Left renal cortex interstitium (tissue), 4 donors: ENCODE measurements at places on chromosomes 2 and 18. TPM values are rescaled to one million over a fixed set of nuclear protein-coding genes. Genes with fewer than 3 reads are reported as not detected.

DNA sequence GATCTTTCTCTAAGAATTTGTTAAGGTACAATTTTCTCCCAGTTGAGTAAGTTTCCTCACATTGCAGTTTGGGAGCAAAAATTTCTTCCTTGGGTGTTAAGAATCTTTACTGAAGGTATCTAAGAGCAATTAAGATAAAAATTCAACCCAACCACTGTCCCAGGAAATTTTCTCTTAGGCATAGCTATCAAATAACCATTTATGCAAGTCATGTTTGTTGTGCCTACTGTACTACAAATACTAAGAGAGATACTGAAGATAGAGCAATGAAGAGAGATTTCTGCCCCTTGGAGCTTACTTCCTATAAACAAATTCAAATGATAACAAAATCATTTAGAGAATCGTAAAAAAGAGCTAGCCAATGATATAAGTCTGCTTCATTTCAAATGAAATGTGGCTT, 402.8 kb downstream of the LRRTM4 start:
- DNase-seq, result no peak

- DNase-seq, result no peak
Measured at GRCh38 chr2:37766106-37766505, 94.7 kb upstream of the CDC42EP3 start.

DNA sequence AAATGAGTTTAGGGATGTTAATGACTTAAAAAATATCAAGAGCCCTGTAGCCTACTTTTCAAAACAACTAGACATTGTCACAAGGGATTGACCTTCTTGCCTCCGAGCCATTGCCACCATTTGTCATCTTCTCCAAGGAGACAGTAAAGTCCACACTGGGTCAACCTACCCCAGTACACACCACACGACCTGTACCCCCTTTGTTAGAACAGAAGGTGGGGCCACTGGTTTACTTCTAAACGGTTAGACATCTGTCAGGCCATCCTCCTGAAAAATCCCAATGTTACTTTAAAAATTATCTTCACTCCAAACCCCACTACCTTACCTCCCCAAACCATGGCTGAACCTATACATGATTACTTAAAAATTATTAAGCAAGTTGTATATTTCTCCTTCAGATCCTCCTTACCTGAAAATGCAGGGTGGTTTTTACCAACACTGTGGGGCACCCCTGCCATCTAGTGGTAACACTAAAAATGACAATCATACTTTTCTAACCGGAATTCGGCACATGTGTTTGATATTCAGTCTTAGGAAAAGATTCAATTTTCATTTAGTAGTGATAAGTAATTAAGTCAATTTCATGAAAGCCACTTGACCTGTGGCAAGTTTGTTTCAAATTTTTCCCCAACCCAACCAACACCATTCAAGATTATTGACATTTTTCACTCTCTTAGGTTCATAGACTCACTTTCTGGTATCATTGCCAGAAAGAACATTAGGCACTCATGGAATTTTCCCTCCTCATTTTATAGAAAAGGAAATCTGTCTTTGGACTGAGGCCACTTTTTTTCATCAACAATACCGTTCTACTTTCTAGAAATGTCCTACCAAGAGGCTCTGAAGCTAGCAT, 265.3 kb upstream of the PKDCC start:
- DNase-seq, result no peak

SLC9A4 gene
- polyA plus RNA-seq, result 10.9 TPM

GRCh38 chr2:191252699-191253098, 7.5 kb downstream of the MYO1B start:
- DNase-seq, result no peak

TCF4 gene
- 60.9 TPM for polyA plus RNA-seq

DPYSL5 gene
- polyA plus RNA-seq, result 4.5 TPM

PSMA8 gene
- polyA plus RNA-seq, result not detected

DNA sequence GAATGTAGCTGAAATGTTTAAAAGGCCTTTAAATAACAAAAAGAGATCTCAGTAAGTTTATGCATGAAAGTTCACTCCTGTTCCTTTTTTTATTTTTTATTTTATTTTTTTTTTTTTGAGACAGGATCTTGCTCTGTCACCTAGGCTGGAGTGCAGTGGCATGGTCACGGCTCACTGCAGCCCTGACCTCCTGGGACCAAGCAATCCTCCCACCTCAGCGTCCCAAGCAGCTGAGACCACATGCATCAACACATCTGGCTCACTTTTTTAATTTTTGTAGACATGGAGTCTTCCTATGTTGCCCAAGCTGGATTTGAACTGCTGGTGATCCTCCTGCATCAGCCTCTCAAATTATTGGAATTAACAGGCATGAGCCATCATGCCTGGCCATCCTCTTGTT, 84.3 kb downstream of the KANSL1L start:
- no peak for DNase-seq

DNA sequence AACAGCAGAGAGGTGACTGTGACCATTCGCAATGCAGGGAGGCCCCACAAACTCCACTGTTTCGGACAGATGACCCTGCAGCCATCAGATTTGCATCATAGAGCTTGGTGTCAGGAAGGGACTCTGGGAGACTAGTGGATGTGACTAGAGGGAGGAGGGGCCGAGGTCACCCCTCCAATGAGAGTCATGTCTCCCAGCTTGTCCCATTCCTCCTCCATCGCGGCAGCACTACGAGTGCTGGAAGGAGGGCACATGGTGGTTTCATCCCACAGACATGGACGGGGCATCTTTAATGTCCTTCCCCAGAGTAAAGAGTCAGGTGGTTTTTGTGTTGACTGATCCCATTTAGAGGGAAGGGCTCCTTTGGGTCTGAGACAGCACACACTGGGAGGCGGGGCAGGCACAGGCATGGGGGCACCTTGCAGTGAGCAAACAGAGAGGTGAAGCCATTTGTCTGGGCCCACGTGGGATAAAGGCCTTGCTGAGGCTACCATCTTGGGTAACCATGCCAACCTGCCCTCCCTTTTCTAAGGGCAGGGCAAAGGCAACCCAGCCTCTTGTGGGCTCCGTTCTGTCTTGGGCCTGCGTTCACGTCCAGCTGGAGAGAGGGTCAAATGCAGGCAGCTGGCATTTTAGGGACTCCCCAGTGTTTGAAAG, 208.1 kb downstream of the ASB1 start:
- no peak for DNase-seq

DNA sequence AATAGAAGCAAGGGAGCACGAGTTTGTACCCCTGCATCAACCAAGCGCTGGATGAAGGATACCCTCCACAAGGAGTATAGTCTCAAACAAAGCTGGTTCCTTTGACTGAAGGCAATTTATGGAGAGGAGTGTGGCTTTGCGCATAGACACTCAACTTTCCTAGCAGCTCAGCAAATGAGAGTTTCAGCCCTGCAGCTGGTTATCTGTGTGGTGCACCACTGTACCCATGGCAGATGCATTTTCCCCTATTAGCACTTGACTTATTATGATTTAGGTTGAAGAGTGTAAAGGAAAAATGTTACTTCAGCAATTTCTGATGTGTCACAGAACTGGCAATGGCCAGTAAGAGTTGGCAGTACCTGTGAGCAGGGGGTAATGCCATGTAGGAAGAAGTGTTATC, 440.1 kb upstream of the LINC00305 start:
- no peak for DNase-seq

GRCh38 chr2:168060986-168061750, 186.2 kb downstream of the STK39 start:
- DNase-seq, result no peak

DNA sequence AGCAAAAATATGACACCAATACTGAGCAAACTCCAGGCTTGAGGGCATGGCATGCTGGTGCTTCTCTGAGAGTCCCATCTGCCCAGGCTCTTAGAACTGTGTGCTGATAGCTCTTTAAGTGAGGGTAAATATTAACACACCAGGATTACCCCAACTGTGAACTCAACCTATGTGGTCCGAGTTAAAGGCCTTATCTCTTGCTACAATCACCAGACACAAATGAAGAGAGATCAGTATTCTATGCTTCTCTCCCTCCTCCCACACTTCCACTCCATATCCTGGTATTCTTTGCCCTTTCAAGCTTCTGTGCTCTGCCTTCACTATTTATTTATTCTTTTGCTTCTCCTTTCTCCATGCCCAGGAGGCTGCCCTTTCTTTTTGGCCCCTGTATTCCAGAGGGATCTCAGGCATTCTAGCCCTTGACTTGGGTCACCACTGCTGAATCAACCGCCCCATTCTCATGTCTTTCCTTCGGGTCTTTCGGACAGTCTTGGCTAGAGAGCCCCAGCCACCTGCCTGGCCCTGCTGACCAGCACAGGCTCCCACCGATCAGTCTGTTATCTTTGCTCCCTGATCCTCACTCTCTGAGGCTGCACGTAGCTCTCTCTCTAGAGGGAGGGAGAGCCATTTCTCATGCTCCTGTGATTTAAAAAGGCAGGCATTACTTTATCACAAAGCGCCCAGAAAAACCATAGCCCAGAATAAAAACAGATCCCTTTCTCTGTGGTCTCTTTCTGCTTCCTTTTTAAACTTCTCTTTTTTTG, 17.2 kb upstream of the HK2 start:
- DNase-seq, result no peak

GAD1 gene
- polyA plus RNA-seq, result 0.64 TPM

NPAS2 gene
- polyA plus RNA-seq, result 8.6 TPM

DNA sequence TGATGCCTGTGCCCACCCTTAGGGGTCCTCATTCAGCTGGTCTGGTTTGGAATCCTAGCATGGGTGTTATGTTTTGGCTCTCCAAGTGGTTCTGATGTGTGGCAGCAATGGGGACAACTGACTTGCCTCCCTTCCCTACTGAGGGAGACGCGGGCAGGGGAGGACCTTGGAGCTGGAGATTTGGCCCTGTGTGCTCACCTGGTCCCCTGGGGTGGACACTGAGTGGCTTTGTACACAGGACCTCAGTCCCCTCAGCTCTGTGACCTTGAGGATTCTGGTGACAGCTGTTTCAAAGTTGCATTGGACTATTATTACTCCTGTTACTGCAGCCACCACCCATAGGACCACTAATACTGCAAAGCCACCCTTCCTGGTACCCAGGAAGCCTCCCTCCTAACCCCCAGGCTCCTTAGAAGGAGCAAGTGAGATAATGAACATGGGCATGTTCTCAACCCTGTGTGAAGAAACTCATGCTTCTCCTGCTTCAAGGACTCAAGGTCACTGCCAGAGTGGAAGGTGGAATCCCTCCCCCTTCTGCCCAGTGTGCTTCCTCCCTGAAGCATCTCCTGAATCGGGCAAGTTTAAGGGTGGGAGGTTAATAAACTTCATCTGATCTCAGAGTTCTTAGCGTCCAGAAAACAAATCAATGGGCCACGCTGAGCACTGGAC, 26.5 kb downstream of the TMEM182 start:
- no peak for DNase-seq

DNA sequence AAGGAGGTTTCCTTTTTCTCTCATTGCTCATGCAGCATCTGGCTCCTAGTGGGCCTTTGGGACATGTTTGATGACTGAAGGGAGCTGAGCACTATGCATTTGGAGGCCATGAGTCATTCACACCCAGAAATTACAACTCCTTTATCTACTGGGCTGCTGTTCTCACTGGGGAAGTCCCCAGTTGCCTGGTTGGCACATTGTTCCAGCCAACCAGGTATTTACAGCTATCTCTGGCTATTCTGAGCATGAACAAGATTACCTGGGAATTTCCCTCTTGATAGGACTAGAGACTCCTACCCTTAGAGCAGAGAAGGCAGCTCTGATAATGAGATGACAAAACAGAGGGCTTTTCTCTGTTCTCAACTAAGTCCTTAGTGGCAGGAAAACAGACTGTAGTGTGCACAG, 206.5 kb downstream of the SETBP1 start:
- DNase-seq, result no peak

DIS3L2 gene
- polyA plus RNA-seq, result 28.8 TPM

GRCh38 chr2:208150956-208151355, 5.0 kb upstream of the CRYGB start:
- no peak for DNase-seq

- no peak for DNase-seq
Measured at GRCh38 chr2:53969285-53969967, 1.4 kb downstream of the PSME4 start.

- DNase-seq, result no peak
Measured at GRCh38 chr2:220396287-220396686, 768.9 kb downstream of the SLC4A3 start.

UGT1A6 gene
- polyA plus RNA-seq, result 1.6 TPM

DNA sequence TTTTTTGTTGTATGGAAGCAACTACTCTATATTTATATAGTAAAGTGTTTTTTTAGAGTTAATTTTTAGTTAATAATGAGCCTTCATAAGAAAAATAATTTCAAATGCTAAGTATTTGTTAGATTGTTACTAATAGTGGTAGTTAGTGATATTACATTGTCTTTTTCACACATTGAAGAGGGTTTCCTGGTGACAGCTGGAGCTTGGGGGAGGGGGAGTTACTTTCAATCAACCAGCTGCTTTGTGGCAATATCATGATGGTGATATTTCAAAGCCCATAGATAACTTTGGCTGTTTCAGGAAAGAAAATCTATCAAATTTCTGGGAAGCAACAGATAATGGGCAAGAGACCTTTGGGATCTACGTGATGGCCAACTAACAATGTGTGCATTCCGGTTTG, 4.1 kb downstream of the RHBDD1 start:
- DNase-seq, result no peak

- no peak for DNase-seq
Measured at GRCh38 chr2:223042704-223043118, 9.3 kb upstream of the KCNE4 start.

UGT1A4 gene
- polyA plus RNA-seq, result not detected

- no peak for DNase-seq
Measured at GRCh38 chr2:111161971-111162370, 41.3 kb downstream of the BCL2L11 start.

DNA sequence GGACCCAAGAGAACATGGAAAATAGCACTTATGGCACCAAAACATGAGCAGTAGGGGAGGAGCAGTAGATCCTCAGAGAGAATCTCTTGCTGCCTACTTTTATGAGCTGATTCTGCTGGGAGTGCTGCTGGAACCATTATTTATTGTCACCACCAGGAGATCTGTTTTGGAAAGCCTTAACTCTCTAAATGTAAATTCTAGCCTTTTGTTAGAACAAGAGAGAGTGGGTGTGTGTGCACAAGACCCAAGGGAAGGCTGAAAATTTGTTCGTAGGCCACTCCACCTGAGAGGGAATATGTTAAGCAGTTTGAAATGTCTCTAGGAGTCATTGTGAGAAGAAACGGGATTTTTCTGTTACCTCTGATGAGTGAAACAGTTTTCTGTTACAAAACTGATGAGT, 16.2 kb upstream of the FAM237A start:
- DNase-seq, result no peak

TGFA gene
- polyA plus RNA-seq, result 21.6 TPM

DNA sequence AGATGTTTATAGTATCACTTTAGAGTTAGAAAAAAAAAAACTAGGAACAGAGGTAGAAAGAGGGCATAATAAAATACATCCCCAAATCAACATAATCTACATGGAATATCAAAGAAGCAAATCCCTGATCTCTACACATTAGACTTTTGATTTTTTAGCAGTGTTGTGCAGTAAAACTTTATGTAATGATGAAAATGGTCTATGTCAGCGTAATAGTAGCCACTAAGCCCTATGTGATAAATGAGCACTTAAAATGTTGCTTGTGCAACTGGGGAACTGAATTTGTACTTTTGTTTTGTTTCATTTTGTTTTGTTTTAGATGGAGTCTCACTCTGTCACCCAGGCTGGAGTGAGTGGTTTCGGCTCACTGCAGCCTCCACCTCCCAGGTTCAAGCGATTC, 36.3 kb downstream of the LNPK start:
- DNase-seq, result peak; percentile 2
